SJCRH30 (cell line): ENCODE measurements at places on chromosomes 3 and 15.

DNA sequence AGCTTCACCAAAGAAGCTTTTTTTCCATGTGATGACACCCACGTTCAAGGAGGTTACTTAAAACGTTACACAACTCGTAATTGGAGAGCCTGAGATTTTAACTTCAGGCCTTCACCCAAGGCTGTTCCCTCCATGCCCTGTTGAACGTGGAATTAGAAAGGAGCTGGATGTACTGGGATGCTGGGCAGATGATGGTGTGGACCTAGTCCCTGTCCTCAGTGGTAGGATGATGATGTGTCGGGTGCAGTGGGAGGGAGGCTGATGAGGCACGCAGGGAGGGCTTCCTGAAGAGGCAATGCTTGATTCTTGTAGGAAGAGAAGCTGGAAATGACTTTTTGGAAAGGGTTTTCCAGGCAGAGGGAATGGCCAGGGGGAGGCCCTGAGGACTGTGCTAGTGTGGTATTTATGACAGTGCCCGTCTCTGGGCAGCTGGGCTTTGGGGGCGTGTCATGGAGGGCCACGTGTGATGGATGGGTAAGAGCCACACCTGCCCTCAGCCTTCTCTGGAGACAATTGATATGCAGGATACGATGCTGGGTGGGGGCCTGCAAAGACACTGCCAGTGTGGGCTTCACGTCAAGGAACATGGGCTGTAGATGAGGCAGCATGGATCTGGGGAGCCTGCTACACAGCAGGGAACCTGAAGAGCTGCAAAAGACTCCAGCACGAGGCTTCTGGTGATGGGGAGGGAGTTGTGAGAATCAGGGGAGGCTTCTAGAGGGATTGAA, 15.3 kb downstream of the SYNM start:
- no peak for DNase-seq

- DNase-seq, result no peak
Measured at GRCh38 chr3:179726075-179726699, 73.3 kb downstream of the USP13 start.

- DNase-seq, result no peak
Measured at GRCh38 chr3:147299656-147300055, 106.7 kb downstream of the ZIC4 start.

DNA sequence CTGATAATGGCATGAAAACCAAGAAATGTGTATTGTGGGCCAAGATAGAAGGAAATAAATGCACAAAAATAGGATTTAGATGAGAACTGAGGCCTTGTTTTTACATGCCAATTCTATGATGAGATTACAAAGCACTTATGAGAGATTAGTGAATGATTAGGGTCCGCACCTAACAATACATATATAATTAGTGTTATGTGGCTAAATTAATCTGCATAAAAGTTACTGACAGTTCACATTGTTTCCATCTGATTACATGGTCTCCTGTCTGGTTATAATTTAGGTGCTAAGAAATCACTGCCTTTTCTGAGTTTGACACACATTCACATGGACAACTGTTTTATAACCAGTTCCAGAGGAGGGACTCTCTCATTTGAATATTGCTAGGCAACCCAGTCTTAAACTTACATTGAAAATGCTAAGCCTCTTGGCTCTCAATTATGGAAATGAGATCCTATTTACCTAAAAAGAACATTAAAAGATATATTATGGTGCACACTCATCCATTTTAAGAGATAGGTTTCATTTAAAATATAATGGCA, 117.0 kb upstream of the ARL6 start:
- no peak for DNase-seq

- DNase-seq, result peak; percentile 74
Measured at GRCh38 chr3:126357295-126358037, at the start of gene KLF15. KLF15 (minus strand) TSS chr3:126357408; CDS start chr3:126352922, 4,486 bp downstream.

GRCh38 chr3:132822266-132822665, 100.1 kb upstream of the NPHP3 start:
- DNase-seq, result peak; percentile 55

GRCh38 chr15:60324706-60325438, 72.9 kb downstream of the ANXA2 start:
- DNase-seq, result peak; percentile 49

DNA sequence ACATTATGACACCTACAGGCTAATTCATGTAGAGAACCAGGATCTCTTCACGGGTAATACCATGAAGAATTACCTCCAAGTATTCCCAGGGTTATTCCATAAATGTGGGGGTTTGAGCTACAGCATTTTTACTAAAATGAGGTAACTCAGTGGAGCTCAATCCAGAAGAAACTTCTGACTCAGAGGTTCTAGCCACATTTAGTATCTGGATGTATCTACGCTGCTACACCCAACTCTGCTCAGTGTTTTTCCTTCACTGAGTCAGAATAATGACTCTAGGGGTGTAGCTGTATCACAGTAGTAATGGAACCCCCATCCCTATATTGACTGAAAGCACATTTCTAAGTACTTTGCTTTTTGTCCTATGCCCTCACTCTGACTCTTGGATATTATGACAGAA, 52.4 kb downstream of the COPS2 start:
- no peak for DNase-seq

GRCh38 chr15:60137711-60138396, 133.7 kb downstream of the FOXB1 start:
- DNase-seq, result peak; percentile 15

GRCh38 chr15:73954188-73955145, 28.2 kb downstream of the LOXL1 start:
- DNase-seq, result no peak

DNA sequence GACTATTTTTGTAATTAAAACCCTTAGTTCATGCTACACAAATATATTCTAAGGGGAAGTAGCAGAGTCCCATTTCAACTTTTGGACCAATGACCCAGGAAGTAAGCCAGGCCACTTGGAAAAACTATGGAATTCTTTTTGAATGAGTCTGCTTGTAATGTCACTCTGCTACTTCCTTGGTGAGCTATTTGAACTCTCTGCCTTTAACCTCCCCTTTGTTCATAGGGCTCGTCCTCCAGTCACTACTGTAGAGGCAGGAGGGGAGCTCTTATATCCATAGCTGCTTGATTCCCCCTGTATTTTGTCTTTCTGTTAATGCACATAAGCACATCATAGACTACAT, 119.6 kb downstream of the UACA start:
- DNase-seq, result no peak

DNA sequence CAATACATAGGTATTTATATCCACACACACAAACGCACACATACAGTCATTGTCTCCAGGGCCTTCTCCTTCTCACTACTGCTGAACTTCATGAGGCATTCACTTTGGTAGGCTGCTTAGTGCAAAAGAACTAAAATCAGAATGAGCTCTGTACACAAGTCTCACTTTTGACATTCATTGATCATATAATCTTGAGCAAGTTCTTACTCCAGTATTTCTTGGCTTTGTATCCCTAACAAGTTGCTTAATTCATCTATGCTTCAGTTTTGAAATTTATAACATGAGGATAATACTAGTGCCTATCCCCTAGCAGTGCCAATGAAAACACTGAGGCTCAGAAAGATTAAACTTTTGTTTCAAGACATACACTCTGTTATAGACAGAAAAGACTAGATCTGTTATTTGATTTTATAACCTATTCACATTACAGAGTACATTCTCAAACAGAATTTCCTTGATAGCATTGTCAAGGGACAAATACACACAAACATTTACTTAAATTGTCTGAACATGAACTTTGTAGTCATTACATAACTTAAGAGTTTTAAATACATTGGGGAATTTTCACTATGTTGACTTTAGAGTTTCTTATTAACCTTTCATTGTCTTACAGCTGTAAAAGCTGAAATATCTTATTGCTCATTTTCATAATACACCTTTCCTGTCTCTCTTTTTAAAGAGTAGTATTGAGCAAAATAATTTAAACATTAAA, 55.0 kb upstream of the SI start:
- DNase-seq, result no peak

- DNase-seq, result no peak
Measured at GRCh38 chr15:88630798-88631463, 7.9 kb upstream of the ISG20 start.

- no peak for DNase-seq
Measured at GRCh38 chr3:105402287-105402801, 35.6 kb downstream of the ALCAM start.

DNA sequence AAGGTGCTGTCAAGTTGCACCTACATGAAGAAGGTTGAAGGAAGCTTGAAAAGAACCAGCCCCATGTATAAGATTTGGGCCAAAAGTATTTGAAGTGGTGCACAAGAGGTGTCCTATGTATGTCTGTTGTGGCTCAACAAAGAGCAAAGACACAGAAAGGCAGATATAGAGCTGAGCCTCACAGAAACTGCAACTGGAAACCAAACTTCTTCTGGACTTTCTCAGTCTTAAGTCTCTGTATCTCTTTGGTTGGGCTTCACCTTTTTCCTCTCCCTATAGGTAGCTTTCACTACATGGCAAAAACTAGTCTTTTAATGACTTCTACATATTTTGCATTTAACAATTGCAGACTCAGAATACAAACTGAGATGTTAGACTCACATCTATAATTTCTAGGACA, 8.8 kb upstream of the CMC1 start:
- DNase-seq, result no peak

- no peak for DNase-seq
Measured at GRCh38 chr3:141493184-141493583, 6.4 kb downstream of the RASA2 start.

DNA sequence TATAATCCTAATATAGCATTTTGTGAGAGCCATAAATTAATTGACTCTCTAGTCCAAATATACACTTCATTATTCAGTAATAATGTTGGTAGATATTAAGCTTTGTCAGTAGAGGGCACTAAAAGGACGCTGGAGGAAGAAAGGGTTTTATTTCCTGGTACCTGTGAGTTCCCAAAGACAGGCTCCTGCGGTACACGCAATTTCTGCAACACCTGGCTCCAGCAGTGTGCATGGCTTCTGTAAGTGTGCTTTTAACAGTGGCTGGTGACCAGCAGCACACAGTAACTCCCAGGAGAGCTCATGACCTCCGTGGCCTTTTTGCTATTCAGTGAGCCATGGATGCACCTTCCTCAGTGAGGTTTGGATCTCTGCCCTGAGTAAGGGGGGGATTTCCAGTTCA, 338.3 kb upstream of the ZNF385D start:
- peak; percentile 52 for DNase-seq

GRCh38 chr3:152192050-152192449, 76.7 kb upstream of the MBNL1 start:
- no peak for DNase-seq

DNA sequence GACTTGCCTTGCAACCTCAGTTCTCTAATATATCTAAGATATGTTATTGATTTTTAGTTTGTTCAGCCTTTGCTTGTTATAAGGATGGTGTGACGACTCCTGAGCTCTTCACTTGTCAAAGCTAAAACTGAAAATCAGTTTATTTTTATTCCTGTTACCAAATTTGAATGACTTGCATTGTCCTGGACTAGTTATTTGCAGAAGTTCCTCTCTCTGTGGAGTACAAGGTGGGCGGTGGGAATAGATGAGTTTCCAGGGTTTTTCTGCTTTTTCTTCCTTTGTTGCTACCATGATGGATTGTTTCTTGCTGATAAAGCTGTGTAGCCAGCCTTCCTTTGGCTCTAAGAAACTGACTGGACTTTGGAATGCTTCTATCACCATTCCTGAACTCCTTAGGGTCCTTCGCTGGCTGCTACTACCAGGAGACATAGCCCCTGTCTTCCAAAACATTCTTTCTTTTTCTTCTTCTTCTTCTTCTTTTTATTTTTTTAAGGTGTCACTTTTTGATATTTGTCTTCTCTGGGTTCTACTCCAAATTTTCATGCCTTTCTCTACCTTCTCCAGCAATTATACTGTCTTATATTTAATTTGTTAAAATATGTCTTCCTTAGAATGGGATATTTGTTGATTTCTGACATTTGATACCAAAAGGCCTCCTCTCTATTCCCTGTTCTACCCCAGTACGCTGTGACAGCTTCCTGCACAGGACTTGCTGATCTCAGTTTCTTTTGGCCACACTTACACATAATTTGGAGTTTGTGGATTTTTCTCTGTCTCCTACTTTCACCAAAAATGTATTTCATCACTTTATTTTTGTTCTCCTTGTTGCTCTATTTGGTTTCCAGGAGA, 145.1 kb upstream of the THRB start:
- no peak for DNase-seq

- DNase-seq, result no peak
Measured at GRCh38 chr3:180320631-180321030, 281.3 kb upstream of the TTC14 start.

DNA sequence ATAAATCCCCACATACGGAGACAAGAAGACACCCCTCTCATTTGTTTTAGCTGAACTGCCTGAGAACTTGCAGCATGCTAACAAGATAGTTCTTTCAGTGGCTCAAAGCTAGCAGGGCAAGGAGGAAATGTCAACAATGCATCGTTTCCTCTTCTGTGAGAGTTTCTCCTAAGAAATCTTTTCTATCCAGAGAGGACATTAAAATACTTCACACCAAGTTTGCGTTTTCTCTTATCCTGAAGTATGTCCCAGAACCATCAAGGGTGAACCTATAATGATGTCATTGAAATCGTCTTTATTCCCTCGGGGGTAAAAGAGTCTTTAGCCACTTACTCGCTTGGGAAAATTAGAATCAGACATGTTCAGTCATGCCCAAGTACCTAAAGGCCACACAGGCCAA, 541.7 kb upstream of the MDFIC2 start:
- no peak for DNase-seq

- DNase-seq, result no peak
Measured at GRCh38 chr3:172289583-172289982, 158.7 kb downstream of the GHSR start.

DNA sequence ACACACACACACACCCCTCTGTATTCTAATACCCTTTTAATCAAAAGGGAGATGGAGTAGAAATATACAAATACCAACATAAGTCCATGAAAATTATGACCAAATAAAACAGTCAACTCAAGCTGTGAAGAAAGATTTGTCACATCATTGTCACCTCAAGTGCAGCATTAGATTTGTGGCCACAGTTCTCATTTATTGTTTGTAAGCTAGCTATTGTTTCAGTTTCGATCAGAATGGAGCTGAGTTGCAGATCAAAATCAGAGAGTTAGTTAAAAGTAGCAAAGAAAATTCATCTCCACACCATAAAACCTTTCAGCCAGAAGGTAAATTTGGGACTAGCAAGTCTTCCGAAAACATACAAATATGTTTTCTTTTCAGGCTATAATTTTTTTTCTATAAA, 267.7 kb upstream of the LMCD1 start:
- no peak for DNase-seq

GRCh38 chr3:16024548-16024947, 149.9 kb upstream of the GALNT15 start:
- no peak for DNase-seq

DNA sequence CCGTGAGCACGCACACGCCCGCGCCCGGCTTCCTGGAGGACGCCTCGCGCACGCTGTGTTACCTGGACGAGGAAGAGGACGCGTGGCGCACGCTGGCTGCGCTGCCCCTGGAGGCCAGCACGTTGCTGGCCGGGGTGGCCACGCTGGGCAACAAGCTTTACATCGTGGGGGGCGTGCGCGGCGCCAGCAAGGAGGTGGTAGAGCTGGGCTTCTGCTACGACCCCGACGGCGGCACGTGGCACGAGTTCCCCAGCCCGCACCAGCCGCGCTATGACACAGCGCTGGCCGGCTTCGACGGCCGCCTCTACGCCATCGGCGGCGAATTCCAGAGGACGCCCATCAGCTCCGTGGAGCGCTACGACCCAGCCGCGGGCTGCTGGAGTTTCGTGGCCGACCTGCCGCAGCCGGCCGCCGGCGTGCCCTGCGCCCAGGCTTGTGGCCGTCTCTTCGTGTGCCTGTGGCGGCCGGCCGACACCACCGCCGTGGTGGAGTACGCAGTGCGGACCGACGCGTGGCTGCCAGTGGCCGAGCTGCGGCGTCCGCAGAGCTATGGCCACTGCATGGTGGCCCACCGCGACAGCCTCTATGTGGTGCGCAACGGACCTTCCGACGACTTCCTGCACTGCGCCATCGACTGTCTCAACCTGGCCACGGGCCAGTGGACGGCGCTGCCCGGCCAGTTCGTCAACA, 890 bp downstream of the KBTBD13 start:
- DNase-seq, result no peak
